ENCODE measurements at places on chromosomes 16 and 17.

DNA sequence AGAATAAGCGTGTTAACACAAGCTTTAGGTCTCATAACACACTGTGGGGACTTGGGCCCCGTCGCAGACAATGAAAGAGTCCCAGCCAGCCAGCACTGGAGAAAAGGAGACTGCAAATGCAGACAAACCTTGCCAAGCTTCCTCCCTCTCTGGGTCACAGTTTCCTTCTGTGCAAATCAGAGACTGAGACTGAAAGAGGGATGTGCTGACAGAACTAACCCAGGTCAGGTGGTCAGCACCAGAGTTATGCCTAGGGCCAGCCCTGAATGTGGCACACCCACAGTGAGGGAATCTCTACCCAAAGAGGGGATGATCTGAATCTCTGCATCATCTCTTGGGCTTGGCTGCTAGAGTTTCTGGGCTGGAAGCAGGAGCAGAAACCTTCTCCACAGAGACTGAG lies 282.3 kb upstream of the CCL2 start:
- DNase-seq = no peak

- DNase-seq = no peak
These were observed 27.9 kb downstream of the OMG start for GRCh38 chr17:31269036-31269577.

- no peak for DNase-seq
These were observed 25.7 kb downstream of the BAHCC1 start for GRCh38 chr17:81420769-81421462.

GRCh38 chr17:77451894-77452852 lies 311.4 kb downstream of the SEC14L1 start:
- no peak for DNase-seq

DNA sequence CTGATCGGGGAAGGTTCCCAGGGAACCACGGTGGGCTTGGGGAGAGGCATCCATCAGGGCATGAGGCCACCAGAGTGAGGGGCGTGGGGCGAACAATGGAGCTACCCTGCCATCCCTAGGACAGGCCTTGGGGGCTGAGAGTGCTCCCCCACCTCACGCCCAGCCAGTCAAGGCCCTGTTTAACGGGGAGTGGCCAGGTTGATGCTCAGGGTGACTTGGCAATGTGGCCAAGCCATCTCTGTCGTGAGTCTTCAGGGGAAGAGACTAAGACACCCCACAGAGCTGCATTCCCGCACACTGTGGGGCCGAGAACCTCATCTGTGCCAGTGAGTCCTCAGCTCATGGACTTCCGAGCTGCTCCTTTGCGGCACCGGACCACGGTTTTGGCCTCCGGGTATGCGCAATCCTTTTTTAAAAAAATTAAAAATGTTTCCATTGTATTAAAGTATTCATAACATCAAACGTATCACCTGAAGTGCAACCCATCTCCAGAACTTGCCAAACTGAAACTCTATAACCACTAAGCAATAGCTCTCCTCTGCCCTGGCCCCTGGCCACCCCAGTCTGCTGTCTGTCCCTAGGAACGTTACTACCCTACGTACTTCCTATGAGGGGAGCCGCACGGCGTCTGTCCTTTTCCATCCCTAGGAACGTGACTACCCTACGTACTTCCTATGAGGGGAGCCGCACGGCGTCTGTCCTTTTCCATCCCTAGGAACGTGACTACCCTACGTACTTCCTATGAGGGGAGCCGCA lies 71.8 kb upstream of the DOC2B start:
- no peak for DNase-seq
